CD4-positive, alpha-beta T cell treated with Interferon alpha-2 for 1 hour (primary cell): ENCODE measurements at places on chromosomes 6 and 20.

- DNase-seq = no peak
These were observed 29.4 kb upstream of the ZNF831 start for GRCh38 chr20:59134182-59134581.

- no peak for DNase-seq
These were observed 11.9 kb downstream of the FAM8A1 start for GRCh38 chr6:17612048-17612447.

GRCh38 chr6:104600639-104600931, 259.1 kb downstream of the HACE1 start:
- no peak for DNase-seq

DNA sequence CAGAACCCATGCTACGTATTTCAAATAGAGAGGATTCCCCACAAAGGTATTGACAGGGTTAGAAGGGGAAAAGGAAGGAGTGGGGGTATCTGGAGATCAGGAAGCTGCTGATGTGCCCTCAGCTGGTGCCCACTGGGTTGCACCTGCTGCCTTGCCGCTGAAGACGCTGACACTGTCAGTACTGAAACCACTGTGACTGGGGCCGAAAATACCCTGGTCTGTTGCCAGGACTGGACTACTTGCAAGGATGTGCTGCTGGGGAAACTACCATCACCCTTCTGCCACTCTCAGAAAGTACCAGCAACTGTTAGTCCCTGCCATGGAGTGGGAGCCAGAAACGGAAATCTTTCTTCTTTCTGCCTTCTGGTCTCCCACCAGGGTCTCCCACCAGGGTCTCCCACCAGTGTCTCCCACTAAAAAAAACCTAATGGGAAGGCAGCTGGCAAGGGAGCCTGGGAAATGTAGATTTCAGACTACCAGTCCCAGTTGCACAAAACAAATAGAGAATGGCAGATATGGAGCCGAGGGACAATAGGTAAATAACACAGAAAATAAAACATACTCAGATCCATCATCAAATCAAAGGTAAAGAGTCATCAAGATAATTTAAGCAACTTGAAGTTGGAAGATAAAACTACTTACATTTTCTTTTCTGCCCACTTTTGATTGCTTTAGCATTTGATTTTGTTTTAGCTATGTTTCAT, 204.8 kb downstream of the TPBG start:
- no peak for DNase-seq

DNA sequence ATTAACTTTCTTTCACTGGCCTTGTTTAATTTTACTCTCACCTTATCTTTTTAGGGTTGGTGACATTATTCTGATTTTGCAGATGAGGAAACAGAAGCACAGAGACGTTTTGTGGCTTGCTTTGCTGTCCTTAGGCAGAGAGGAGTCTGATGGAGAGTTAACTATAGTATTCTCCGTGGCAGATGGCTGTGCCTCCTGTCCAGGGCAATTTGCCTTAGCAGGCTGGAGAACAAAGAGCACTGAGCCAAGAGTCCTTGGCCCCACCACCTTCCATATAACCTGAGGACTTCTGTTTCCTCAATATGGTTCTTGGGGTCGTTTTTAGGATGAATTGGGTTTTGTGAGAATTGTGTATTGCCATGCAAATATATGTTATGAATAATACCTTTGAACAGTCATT, 71.4 kb upstream of the BACH2 start:
- no peak for DNase-seq

- DNase-seq = no peak
These were observed 516.7 kb downstream of the HDGFL1 start for GRCh38 chr6:23086100-23086499.

DNA sequence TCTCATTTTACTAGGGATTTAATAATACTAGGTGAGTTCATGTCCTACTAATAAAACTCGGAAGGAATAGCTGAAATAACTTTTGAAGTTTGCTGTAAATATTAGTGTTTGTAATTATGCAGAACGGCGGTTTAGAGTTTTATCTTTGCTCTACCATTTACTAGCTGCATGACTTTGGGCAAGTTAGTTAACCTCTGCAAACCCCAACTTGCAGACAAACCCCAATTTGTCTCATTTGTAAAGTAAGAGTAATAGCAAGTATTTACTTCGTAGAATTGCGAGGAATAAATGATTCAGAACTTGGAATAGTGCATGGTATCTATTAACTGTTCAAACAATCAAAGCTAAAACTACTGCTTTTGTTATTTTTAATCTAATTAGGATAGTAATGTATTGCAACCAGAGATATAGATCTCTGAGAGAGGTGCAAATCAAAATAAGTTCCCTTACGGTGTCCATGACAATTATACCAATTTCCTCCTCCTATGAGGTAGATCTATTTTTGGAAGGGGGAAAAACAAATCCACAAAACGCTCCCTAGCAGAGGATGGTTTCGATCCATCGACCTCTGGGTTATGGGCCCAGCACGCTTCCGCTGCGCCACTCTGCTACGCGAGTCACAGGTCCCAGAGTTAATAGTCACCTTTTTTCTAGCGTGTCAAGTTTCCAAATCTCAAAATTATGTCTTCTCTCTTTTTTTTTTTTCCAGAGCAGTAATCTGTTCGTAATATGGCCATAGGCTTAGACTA, 35.1 kb upstream of the BTN3A2 start:
- DNase-seq = peak; percentile 55

DNA sequence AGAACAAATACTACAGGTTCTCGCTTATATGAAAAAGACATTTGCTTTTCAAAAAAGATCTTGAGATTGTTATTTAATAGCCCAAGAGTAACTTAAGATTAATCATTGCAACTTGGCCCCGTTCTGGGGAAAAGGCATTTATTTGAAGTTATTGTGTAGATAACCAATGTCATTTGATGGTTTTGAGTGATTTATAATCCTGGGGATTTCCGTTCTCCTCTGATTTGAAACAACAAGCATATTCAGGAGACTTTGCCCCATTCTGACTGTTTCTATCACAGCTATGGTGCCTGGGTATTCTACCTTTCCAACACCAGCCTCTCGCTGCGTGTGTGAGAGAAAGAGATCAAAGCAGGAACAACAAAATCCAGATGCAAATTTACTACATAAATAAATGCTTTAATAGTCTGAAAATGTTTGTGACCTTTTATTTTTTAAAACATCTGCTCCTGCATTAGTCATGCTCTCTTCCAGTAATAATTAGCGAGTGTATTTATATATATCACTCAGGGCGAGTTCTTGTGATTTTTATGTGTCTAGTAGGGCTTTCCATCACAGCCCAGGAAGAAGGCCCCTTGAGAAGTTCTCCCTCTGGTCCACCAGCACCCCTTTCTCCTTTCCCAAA, 197.9 kb upstream of the FOXQ1 start:
- no peak for DNase-seq

- no peak for DNase-seq
These were observed 11.4 kb downstream of the NUDT3 start for GRCh38 chr6:34381081-34381480.

GRCh38 chr20:41738604-41739206, 120.5 kb upstream of the CHD6 start:
- peak; percentile 20 for DNase-seq

DNA sequence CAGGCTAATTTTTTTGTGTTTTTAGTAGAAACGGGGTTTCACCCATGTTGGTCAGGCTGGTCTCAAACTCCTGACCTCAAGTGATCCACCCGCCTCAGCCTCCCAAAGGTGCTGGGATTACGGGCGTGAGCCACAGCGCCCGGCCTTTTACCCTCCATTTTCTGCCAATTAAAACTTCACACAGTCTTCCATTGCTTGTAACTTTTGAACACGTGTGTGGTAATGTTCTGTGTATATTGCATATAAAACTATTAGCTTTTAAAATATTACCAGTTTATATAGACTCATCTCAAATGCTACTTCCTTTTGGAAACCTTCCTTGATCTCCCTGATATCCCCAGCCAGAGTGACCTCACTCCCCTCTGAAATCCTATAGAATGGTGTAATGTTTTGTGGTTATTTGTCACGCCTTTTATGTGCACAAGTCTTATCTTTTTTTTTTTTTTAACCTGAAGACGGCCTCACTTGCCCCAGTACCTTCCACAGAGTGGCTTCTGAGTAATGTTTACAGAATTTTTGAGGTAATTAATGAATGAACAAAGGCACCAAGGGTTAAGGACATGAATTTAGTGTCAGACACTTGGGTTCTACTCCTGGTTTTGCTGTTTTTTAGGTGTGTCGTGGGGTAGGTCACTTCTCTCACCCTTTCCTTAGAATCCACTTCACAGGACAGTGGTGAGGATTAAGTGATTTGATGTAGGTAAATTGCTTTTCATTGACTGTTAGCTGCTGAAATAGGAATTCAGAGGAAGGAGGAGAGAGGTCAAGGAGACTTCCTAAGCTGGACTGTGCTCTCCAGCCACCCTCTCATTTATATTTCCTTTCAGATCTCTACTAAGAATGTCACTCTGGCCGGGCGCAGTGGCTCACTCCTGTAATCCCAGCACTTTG, 11.2 kb upstream of the MMP24 start:
- no peak for DNase-seq

- no peak for DNase-seq
These were observed 40.2 kb upstream of the DSE start for GRCh38 chr6:116330511-116330910.

GRCh38 chr20:13229538-13229937, 8.5 kb downstream of the ISM1 start:
- DNase-seq = peak; percentile 32

GRCh38 chr20:16541226-16541625, 32.0 kb downstream of the KIF16B start:
- DNase-seq = no peak

- no peak for DNase-seq
These were observed 110.6 kb downstream of the UBE3D start for GRCh38 chr6:82954937-82955577.

- no peak for DNase-seq
These were observed 13.1 kb downstream of the CDC5L start for GRCh38 chr6:44400572-44400971.

- no peak for DNase-seq
These were observed 11.1 kb downstream of the TOX2 start for GRCh38 chr20:43925801-43926200.

DNA sequence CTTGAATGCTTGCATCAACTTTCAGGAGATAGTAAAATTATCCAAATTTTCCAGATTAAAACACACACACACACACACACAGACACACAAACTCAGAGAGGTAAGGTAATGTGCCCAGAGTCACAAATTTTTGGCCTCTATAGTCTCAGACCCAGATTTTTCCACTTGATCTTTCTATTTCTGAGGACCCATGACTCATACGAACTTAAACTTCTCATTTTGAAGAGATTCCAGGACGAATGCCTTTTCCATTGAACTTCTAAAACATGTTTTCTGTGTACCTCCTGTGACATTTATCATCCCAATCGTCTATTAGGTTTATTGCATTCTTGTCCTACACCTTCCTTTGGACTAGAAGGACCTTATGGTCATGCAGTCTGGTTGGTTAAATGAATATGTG, 172.9 kb upstream of the COL21A1 start:
- DNase-seq = no peak

DNA sequence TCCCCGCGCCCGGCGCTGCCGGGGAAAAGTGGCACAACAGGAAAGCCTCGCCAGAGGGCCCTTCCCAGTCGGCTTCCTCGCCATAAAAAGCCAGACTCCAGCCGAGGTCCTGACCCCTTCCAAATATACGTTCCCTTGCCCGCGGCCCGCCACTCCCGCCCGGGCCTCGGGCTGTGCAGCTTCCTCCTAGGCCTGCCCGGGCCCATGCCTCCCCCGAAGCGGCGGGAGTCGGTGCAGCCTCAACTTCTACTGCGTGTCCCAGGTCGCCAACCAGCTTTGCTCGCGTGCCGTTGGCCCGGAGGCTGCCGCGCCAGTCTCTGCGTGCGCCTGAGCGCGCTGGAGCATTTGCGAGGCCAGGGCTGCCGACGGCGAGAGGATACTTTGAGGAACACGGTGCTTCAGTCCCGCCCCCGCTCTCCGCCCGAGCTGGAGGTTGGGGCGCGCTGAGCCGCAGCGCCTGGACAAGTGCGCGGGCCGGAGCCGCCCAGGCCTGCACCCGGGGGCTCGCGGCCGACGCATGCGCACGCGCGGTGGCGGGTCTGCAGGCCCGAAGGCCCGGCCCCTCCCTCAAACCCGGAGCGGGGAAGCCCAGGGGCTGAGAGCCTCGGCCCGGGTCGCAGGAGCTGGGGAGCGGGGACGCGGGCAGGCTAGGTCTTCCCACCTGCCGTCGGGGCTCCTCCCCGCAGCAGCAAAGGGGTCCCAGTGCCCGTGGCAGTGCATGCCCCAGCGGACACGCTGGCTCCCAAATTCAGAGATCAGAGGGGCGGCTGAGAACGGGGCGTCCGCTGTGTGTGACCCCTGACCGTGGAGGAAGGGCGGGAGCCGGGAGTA, 10.2 kb downstream of the FOXC1 start:
- DNase-seq = no peak

DNA sequence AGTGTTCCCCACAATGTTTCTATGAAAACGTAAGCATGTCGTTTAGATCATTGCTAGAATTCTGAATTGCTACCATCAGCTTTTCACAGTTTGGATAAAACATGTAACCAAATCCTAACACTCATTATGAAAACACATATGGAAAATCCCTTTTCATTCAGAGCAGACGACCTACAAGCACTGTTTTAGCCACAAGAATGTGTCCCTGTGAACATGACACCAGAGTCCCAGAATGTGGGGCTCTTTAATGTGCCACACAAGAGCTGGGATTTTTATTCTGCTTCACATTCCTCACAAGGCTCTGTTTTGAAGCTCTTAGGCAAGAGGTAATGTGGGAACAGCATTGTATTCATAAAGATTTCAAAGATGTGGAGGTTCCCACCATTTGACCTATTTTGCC, 141.1 kb upstream of the CITED2 start:
- no peak for DNase-seq

DNA sequence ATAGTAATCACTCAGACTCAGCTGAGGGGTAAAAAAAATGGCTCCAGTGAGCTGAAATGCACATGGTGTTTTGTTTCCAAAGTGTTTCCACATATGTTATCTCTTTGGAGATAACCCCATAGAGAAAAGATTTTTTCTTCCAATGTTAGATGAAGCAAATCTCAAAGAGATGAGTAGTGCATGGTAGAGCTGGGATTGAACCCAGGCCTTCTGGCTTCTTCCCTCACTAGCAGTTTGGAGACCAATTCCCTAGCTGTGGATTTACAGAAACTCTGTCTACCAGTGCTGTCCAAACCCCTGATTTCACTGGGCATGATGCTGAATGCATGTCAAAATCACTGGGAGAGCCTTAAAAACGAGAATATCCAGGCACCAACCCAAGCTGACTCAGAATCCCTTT, 165.1 kb downstream of the LRFN2 start:
- DNase-seq = no peak

GRCh38 chr6:18392346-18392877, 5.3 kb downstream of the RNF144B start:
- DNase-seq = no peak

DNA sequence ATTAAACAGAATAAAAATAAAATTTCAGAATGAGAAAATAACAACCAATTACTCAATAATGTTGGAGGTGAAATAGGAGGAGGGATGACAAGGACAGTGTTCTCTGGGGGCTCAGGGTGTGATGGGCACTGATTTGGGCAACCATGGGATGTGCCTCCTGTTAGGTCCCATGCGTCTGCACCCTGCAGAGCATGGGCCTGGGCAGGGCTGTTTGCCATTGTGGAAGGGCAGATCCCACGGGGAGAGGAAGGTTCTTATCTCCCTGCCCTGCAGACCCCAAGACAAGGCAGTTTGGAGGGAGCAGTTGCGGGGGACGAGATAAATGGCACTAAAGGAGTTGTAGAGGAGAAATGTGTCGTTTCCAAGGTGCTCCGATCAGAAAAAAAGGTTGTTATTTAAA, 206.3 kb downstream of the THBS2 start:
- no peak for DNase-seq

GRCh38 chr6:112941613-112942012, 594.5 kb downstream of the RFPL4B start:
- DNase-seq = no peak
